Activated T-cell treated with anti-CD3 and anti-CD28 coated beads for 48 hours (primary cell): ENCODE measurements at places on chromosomes 1 and 21.

- no peak for DNase-seq
Observed at GRCh38 chr1:98653123-98653522, 8.4 kb upstream of the SNX7 start.

DNA sequence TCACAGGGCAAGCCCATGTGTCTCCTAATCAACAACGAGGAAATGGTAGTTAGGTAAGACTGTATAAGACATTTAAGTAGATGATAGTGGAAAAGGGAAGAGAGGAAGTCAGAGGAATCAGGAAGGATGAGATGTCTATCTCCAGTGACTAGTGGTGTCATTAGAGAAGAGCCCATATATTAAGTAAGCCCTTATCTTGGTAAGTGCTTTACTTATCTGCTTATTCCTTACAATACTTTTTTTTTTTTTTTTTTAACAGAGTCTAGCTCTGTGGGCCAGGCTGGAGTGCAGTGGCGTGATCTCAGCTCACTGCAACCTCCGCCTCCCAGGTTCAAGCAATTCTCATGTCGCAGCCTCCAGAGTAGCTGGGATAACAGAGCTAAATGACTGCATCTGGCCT lies 29.5 kb downstream of the RNF11 start:
- DNase-seq = no peak

GRCh38 chr1:24932284-24932683 lies 2.2 kb upstream of the RUNX3 start:
- DNase-seq = peak; percentile 79

DNA sequence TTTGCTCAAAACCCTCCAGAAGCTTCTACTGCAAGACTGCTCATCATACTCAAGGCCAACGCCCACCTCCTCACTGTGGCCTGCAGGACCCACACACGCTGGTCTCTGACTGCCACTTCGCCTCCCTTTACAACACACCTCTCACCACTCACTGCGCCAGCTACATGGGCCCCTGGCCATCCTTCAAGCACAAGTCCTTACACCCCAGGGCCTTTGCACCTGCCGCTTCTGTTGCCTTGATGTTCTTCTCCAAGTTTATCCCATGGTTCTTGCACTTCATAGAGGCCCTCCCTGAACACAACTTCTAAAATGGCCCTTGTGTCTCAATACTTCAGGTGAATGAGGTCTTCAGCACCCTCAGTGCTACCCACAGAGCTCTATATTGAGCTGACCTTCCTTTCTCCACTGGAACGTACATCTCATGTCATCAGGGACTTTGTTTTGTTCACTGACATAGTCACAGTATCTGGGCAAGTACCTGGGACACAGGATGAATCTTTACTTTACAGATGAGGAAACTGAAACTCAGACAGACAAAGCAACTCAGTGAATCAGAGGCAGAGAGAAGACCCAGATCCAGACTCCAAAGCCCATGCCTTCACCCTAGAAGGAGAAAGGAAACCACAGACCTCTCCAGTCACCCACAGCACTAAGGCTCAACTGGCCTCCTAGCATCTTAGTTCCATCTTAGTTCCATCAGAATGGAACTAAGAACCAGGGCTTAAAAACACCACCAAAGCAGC lies 34.7 kb upstream of the CLSTN1 start:
- no peak for DNase-seq

- DNase-seq = peak; percentile 31
Observed at GRCh38 chr1:167499664-167500101, 18.6 kb downstream of the CD247 start.

- no peak for DNase-seq
Observed at GRCh38 chr1:91866425-91866824, 19.5 kb downstream of the TGFBR3 start.

DNA sequence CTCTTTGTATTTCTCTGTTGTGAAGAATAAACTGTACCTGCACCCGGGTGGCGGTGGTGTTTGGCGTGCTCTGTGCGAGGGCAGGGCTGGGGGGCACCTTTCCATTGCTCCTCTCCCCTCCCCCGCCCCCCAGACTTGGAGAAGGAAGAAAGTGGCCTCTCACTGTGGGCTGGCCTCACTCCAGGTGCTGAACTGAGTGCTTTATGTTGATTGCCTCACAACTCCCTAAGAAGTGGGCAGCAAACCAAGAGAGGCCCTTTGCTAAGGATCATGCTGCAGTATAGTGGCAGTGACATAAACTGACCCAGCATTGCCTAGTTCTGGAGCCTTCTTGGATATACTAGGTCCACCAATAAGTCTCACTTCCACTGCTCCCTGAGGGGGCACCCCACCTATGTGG lies 20.2 kb downstream of the A3GALT2 start:
- DNase-seq = no peak

DNA sequence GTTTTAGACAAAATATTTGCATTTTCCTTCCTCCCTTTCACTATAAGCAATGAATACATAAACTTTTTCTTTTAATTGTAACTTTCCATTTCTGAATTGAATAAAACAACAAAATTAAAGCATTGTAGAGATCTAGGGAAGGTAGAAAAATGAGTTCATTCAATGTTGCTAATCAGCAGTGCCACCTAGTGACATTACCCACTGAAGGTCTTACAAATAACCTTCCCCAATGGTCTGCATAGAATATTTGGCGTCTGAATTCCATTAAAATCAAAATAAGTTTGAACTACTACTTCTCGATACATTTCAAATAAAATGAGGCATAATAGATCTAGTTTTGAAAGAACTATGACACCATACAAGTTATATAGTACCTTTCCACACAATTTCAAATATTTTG lies 19.6 kb downstream of the FH start:
- DNase-seq = no peak

- DNase-seq = no peak
Observed at GRCh38 chr1:154745750-154746425, 124.2 kb downstream of the KCNN3 start.

DNA sequence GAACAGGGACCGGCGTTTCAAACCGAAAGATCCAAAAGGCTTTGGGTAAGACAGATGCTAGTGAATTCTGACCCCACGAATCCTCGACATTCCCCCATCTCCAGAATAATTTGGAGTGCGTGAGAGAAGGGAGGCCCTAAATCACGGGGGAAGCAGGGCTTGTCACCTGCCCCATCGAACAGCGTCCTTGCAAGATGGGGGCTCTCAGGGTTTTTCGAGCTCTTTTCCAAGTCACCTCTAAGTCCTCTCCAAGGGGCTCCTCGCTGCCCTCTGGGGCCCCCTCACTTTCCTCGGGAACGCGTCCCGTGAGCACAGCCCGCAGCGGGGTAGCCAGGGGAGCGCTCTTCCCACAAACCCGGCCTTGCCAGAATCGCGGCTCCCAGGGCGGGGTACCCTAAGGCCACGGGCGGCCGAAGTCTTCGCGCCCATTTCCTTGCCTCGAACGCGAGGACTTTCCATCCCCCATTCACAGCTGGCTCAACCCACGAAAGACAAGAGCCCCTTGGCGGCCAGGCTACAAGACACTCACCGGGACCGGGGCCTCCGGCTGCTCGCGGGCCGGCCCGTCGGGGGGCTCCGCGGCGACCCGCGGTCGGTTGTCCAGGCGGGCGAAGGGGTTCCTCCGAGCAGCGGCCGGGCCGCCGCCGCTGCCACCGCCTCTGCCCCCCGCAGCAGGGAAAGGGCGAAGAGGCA lies 546 bp downstream of the DONSON start:
- DNase-seq = peak; percentile 25

DNA sequence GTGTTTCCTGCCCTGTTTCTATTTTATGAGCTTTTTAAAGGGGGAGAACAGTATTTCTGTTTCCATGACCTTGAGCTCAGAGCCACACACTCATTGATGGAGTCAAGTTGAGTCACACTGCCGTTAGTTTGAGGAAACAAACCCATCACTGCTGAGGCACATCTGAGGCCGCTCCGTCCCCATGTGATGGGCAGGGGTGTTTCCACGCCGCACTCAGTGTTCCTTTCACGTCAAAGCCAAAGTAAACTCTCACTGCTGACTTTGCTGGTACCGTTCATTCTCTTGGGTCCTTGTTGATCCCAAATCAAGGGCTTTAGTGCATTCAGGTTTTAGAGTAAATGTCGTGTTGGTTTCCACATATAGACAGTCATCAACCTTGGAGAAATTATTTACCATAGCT lies 48.8 kb downstream of the PKNOX1 start:
- DNase-seq = no peak

DNA sequence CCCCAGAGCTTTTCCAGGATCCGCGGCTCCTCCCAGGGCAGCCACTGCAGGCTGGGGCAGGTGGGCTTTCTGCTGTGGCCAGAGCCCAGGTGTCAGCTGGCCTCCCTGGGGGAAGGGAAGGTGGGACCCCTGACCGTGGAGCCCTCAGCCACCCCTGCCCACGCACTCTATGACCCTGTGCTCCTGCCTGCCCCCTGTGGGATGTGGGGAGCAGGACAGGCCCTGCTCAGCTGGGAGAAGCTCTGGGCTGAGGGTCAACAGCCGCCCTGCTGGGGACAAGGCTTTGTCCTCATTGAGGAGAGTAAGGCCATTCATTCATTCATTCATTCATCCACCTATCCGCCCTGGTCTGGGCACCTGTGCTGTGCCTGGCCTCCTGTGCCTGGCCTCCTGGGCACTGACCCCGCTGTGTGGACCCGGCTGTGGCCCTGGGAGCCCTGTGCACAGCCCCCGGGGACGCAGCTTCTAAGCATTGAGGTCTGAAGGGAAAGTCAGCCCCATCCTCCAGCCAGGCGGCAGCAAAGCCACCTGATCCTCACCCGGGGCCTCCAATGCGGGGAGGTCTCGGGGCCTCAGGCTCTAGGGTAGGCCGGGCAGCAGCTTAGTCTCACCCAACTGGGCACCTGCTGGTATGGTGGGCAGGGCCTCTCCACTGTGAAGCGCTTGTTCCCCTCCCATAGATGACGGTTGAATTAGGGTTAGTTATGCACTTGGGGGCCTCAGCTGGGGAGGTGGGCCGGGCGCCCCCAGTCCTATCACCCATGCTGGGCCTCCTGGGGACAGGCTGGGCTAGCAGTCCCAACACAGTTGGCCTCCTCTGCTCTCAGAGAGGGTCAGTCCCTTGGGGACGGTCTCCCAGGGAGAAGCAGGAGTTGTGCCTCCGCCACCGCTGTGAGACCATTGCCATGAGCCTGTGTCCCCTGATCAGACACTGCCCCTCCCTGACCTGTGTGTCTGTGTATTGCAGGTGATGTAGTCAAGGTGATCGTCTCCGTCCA lies 6.0 kb downstream of the TNFRSF14 start:
- no peak for DNase-seq

DNA sequence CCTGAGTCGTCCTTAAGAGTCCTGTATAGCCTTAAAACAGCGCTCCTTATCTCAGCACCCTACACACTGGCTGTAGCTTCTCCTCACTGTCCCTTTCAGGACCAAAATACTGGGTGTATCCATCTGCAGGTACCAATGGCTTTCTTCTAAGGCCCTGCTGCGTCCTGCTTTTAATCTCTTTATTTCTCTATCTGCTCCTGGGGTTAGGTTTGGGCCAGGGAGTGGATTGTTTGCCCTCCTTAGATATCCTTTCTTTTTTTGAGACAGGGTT lies 12.1 kb downstream of the IL6R start:
- no peak for DNase-seq

- no peak for DNase-seq
Observed at GRCh38 chr21:25571726-25572121, 35.6 kb downstream of the MRPL39 start.

- no peak for DNase-seq
Observed at GRCh38 chr1:59543211-59543668, 246.3 kb downstream of the FGGY start.

GRCh38 chr1:219066098-219066497 lies 107.6 kb upstream of the LYPLAL1 start:
- no peak for DNase-seq

GRCh38 chr1:162080472-162081015 lies 11.1 kb downstream of the NOS1AP start:
- no peak for DNase-seq

DNA sequence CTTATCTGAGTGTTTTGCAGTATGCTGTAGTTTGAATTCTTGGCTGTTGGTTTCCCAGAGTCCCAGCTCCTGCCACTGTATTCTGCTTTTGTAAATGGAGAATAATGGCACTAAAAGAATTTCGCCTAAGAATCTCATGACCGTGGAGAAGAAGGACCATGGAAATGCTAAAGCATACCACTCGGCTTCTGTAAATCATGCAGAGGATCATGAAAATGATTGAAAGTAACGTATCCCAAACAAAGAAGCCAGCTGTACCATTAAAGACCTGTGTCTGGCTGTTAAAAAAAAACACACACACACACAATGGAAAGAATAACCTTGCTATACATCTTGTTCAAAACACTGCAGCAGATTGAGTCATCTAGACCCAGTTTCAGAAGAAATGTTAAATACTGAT lies 287.9 kb downstream of the ZNF326 start:
- DNase-seq = no peak

GRCh38 chr1:222665964-222666363 lies 46.3 kb downstream of the AIDA start:
- no peak for DNase-seq

- DNase-seq = no peak
Observed at GRCh38 chr1:197195100-197195499, 48.6 kb upstream of the ASPM start.

DNA sequence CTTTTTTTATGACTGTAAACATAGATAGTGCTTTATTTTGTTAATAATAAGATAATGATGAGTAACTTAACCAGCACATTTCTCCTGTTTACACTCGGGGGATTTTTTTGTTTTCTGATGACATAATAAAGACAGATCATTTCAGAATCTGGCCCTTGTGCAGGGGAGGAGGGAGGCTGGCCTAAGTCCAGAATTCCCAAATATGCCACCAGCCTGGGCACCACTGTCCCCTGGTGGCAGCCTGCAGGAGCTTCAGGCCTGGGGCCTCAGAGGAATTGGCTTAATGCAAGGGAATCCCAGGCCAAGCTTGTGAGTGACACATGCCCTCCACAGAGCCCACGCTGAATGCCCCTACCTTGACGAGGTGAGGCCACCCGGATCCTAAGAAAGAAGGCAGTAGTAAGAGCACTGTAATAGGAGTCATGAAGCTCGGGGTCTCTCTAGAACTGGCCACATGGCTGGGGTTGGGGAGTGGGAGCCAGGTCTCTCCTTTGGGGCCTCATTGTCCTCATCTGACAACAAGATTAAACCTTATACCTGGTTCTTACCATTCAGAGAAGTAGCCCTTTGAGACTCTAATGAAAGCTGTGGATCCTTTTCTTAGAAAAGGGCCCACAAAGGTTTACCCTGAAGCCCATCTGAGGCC lies 24.1 kb downstream of the ETNK2 start:
- no peak for DNase-seq

DNA sequence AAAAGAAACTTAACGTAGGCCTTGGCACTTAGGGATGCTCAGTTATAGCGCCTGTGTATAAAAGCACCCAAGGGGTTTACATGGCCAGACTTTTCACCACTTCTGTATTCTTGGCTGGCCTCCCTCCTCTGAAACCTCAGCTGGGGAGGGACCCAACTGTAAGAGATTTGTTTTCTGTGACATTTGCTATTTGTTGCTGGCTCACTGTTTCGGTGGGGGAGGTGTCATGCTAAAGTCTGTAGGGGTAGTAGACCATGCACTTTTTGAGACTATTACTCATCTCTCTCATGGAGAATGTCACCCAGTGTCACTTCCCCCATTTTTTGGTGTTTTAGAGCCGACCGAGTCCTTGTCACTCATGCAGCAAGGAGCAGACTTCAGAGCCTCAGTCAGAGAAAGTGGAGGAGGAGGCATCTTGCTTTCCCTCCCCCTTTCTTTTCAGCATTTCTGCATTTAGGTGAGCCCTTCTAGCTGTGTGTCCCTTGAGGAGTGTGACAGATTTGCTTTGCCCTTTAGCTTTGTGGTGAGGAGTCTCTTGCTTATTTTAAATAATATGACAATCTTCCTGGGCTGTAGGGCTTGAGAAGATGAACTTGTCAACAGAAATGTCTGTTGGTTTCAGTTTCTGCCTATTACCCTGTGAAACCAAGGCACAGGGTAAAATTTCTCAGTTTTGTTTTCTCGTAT lies 160.1 kb downstream of the FASLG start:
- peak; percentile 31 for DNase-seq
